ENCODE measurements at places on chromosomes 4 and X.
A peak's percentile ranks its signal among the peaks of the same experiment; 100 is the strongest.

DNA sequence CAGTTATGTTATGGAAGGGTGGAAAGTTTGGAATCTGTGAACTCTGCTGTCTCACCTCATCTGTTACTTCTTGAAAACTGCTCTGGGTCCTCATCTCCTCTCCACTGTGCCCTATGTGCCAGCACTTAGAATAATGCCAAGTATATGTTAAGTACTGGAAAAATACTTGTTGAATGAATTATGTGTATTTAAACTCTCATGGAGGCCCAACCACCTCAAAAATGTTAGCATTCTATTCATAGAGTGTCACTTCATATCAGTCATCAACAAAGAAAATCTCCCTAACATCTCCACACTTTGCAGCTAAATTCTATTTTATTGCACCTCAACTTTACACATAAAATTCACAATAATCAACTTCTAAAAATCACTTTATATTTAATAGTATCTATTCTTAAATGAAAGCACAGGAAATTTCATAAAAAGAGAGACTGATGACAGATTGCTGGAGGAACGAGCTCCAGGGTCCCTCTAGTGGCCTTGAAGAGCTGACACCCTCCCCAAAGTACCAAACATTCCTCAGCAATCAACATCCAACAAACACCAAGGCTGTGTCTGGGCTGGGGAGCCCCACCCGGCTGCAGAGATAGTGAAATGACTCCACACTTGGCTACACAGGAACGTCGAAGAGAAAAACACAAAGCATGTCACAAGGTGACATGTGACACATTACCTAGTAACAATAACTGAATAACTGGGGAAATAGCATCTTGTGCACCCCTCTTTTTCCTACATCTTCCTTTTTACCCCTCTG is 45.8 kb downstream of the SLC39A8 start:
- peak; percentile 19 for DNase-seq

GRCh38 chr4:185774131-185774653 is 37.8 kb downstream of the SORBS2 start:
- DNase-seq, result no peak

DNA sequence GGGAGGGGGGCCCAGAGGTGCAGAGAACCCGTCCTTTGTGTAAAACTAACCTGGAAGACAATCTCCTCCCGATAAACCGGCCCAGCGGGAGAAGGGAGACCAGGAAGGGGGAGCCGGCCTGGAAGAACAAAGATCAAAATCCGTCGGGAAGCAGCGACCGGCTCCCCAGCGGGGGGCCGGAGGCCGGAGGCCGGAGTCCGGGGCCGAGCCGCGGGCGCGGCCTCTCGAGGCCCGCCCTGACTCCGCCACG is 552 bp downstream of the ZDHHC9 start:
- no peak for DNase-seq

GRCh38 chr4:41362621-41363383 is 106.1 kb downstream of the UCHL1 start:
- DNase-seq, result no peak

DNA sequence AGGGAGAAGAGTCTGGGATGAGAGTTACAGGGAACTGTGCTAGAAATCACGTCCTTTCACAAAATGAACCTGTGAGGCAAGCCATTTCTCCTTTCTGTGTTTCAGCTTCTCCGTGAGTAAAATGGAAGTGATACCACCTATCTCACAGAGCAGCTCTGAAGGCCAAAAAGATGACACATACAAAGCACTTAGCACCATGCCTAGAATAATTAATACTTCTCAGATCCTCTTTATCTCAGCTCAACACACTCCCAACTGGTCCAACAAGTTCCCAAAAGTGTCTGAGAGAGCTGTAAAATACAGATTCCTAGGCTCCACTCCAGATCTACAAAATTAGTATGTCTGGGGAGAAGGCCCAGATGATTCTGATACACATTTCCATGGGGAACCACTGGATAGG is 38.3 kb downstream of the LHFPL1 start:
- no peak for DNase-seq

DNA sequence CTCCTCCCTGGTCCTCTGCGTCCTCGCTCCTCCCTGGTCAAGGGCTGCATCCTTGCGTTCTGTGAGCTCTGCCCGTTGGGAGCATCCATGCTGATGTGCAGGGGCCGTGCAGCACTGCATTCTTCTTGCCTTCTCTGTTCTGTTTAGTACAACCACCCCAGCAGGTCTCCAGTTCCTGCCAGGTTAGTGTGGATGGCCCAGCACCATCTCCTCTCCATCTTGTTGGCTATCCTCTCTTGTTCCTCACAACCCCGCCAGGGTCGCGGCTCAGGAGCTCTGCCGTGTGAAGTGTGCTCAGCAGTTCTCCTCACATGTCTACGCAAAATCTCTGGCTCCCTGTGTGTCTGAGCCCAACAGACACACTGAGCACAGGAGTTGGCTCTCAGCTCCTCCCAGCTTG is 10.4 kb upstream of the MAEA start:
- no peak for DNase-seq

GRCh38 chr4:36304138-36304681 is 22.8 kb downstream of the DTHD1 start:
- no peak for DNase-seq

DNA sequence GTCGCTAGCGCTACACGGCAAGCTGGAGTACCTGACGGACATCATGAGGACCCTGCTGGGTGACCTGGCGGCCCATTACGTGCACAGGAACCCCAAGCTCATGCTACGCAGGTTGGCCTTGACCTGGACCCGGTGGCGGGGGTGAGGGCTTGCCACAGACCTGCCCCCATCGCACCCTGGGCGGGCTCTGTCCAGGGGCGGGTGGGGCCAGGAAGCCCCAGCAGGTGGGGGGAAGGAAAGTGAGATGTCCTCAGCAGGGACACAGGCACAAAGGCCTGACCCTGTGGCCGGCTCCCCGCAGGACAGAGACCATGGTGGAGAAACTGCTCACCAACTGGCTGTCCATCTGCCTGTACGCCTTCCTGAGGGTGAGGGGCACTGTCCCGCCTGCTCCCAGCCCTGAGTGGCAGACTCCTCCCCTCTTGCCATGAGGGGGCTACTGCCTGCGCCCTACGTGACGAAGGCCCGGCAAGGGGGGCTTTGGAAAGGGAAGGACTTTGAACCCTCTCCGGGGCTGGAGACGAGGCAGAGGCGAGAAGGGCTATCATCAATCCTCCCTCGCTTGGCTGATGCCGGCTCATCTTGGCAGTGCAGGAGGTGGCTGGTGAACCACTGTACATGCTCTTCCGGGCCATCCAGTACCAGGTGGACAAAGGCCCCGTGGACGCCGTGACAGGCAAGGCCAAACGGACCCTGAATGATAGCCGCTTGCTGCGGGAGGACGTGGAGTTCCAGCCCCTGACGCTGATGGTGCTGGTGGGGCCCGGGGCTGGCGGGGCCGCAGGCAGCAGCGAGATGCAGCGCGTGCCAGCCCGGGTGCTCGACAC is 5.3 kb upstream of the SRPK3 start:
- no peak for DNase-seq

DNA sequence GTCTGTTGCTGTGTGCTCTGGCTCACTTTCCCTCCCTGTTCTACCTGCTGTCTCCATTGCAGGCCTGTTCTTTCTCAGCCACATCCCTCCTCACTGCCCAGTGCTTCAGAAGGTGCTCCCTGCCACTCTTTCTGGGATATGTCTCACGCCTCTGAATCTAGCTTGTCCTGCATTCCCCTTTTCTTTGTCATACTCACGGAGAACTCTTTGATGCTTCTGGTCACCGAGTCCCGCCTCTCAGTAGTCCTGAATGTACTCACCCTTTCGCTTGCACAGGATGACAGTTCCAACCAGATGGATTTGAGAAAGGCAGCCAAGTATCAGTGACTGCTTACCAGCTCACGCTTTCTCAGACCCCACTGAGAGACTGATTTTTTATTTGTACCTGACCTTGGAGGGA is 65.2 kb upstream of the TLR2 start:
- no peak for DNase-seq

All from CD4-positive, alpha-beta T cell treated with Interleukin-17A for 1 hour (primary cell).